ENCODE measurements at places on chromosomes 5 and 9. TPM values are rescaled to one million over a fixed set of nuclear protein-coding genes. Genes with fewer than 3 reads are reported as not detected.

RPL35 gene
- total RNA-seq: 1,031 TPM

ATP10B gene
- 1.3 TPM for total RNA-seq

- no peak for DNase-seq
Measured at GRCh38 chr9:78930281-78930680, 633.4 kb downstream of the PSAT1 start.

- DNase-seq: no peak
Measured at GRCh38 chr9:132776268-132776667, 101.8 kb downstream of the AK8 start.

DNA sequence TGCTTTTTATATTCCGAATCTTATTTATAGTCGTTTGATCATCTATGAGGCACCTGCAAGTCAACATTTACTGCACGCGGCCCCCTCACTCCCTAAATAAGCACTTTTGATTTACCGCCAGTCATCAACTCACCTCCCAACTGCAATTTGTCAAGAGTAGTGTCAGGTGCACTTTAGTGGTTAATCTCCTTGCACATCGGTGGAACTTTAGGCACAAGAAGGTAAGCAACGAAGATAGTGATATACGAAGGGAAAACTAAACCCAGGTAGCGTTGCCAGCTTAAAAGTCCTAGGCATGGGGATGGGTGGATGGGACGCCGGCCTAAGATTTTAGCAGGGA lies 513 bp upstream of the RNF180 start:
- DNase-seq: no peak

DNA sequence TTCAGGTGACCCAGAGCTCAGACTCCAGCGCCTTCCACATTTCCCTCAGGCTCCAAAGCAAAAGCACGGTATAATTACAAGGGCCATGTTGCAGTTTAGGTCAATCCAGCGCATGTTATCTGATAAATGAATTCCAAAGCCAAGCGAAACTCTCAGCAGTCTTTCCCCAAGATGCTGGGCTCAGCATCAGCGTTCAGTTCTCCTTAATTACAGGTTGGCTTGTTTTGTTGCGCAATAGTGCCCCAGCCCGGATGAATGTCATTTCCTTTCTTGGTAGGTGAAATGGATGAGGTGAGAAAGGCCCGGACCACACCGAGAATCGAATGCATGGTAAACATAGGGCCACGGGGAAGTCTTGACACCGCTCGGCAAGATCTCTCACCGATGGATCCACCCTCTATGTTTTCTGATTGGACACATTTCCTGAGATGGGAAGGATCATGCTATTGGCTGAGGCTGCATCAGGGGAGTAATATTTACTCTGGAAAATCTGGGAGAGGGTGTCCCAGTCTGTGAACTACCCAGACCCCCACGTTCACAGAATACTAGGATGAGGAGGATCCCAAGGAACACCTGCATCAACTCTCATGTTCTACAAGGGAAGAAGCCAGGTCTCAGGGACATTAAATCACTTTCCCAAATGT lies 221.2 kb upstream of the ANKRD55 start:
- no peak for DNase-seq

DNA sequence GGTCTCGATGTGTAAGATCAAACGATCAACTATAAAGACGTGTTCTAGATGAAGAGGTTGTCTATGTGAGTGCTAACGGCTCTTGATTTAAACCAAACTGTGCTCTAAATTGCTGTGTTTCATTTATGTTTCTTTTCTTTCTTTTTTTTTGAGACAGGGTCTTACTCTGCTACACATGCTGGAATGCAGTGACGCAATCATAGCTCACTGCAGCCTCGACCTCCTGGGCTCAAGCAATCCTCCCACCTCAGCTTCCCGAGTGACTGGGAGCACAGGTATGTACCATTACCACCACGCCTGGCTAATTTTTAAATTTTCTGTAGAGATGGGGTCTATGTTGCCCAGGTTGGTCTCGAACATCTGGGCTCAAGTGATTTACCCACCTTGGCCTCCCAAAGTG lies 24.0 kb upstream of the RNF130 start:
- no peak for DNase-seq

DNA sequence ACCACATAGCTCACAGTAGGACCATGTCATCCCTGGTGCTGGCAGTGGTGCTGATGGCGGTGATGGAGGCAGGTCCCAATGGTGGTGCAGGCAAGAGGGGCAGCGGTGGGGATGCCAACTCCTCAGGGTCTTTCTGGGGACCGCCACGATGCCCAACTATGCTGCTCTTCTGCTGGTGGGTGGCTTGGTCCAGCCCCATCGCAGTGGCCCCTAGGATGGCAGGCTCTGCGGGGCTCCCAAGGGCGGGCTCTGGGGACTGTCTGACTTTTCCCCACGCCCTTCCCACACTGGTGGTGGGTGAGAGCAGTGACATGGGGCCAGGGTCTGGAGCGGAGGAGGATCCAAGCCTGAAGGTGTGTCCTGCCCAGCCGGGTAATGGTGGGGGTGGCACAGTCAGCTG lies 288.9 kb upstream of the RIOK2 start:
- no peak for DNase-seq

GRCh38 chr5:96476654-96477053 lies 43.6 kb upstream of the PCSK1 start:
- no peak for DNase-seq

DNA sequence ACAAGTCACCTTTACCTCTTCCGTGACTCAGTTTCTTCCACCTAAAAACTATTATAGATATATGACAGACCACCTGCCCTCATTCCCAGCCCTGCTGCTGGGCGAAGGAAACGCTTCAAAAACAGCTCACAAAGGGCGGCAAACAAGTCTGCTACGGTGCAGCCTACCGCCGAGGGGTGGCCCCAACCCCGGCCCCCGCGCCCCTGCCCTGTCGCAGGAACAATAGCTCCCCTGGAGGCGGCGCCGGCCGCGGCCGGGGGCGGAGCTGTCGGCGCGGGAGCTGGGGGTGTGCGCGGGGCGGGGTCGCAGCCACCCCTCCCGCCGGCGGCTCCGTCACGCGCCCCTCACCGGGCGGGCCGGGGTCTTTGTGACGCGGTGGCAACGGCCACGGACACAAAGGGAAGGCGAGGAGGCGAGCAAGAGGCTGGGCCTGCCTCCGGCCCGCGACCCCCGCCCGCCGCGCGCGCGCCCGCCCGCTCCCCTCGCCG lies at the start of gene TMEFF1:
Gene TMEFF1 (plus strand): TSS at position 362 of the 488 bp plus-strand sequence. CDS start 396 bp downstream, outside the sequence.
- peak; percentile 27 for DNase-seq

DNA sequence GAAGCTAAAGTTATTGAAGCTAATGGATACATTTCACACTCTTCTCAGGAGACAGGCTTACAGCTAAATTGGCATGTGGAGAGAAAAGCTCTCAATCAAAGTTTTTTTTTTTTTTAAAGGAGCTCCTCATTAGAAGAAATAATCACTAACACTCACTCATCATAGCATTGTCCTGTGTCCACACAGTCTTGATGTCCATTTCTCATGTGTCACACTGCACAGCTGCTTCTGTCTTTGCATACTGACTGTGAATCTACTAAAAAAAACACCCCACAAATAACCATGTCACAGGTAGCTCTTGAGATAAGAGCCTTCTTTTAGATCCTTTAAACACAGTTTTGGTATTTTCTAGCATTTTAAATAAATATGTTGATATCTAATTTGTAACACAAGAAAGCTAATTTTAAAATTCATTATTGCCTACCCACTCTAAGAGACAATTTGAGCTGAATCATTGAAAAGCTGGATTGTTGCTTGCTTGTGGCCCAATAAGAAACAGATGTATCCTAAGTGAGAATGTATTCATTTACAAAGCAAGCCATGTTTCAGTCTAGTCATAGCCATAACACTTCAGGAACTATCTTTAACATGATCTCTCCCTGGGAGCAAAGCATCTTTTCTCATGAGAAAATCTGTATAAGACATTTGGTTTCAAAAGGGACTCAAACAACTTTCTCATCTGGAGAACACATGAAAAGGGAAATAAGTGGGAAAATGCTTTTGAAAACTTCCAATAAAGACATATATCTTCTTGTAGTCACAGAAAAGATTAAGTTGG lies 48.1 kb upstream of the PCSK1 start:
- no peak for DNase-seq

DNA sequence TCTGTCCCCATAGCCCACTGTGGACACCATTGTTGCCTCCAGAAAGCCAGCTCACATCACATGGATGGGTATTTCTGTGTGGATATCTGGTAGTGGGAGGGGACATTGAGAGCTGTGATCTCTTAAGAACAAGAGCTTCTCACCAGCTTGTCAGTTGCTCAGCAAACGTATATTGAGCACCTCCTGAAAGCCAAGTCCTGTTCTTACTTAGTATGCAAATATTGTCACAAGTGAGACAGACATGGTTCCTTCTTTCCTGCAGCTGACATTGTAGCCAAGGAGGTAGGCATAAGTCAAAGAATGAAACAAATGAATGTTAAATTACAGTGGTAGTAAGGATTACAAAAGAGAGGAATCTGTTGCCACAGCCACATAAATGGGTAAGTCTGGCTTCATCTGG lies 3.8 kb downstream of the TCOF1 start:
- DNase-seq: no peak

GRCh38 chr5:54774281-54775170 lies 210.9 kb downstream of the ESM1 start:
- no peak for DNase-seq

- DNase-seq: no peak
Measured at GRCh38 chr5:36778336-36778735, 98.2 kb upstream of the NIPBL start.
